Naive thymus-derived CD8-positive, alpha-beta T cell (primary cell): ENCODE measurements at places on chromosomes 11 and 22. TPM values are rescaled to one million over a fixed set of nuclear protein-coding genes. Genes with fewer than 3 reads are reported as not detected.
A peak's percentile ranks its signal among the peaks of the same experiment; 100 is the strongest.

Gene C22orf42
- not detected for total RNA-seq

Gene CCDC116
- 0.34 TPM for total RNA-seq

Gene GLB1L3
- 1.2 TPM for total RNA-seq

Gene TSPAN32
- 171 TPM for total RNA-seq

Gene C11orf86
- total RNA-seq, result not detected

Gene SOX6
- total RNA-seq, result not detected

Gene MADD
- 121 TPM for total RNA-seq

Gene CDKN1C
- total RNA-seq, result 4.4 TPM

Gene OR51M1
- total RNA-seq, result not detected

- H3K27ac ChIP-seq, result no peak within 1 kb of the TSS
- DNase-seq, result no peak
- H3K27me3 ChIP-seq, result no peaks in the 10 kb centered on the region
- no peaks in the 10 kb centered on the region for H3K4me1 ChIP-seq
- H3K36me3 ChIP-seq, result no peaks in the 10 kb centered on the region
- H3K4me3 ChIP-seq, result no peak within 1 kb of the TSS
Observed at GRCh38 chr11:48216510-48216909, at the start of gene OR4B1. Gene OR4B1 (plus strand): TSS chr11:48216810. CDS start chr11:48216810, 0 bp downstream.

- no peak overlapping the region for H3K27ac ChIP-seq
- H3K4me1 ChIP-seq, result no peaks in the 10 kb centered on the region
- no peak for DNase-seq
- H3K27me3 ChIP-seq, result no peaks in the 10 kb centered on the region
- H3K36me3 ChIP-seq, result no peaks in the 10 kb centered on the region
- no peak overlapping the region for H3K4me3 ChIP-seq
Observed at GRCh38 chr22:25007444-25008106, 55.1 kb downstream of the KIAA1671 start.

- H3K4me1 ChIP-seq, result peaks cover 9% of the 10 kb centered on the region
- no peak overlapping the region for H3K4me3 ChIP-seq
- DNase-seq, result no peak
- no peaks in the 10 kb centered on the region for H3K27me3 ChIP-seq
- peak overlapping the region; percentile 12 for H3K27ac ChIP-seq
Observed at GRCh38 chr11:7462706-7463105, 22.6 kb upstream of the OLFML1 start.

DNA sequence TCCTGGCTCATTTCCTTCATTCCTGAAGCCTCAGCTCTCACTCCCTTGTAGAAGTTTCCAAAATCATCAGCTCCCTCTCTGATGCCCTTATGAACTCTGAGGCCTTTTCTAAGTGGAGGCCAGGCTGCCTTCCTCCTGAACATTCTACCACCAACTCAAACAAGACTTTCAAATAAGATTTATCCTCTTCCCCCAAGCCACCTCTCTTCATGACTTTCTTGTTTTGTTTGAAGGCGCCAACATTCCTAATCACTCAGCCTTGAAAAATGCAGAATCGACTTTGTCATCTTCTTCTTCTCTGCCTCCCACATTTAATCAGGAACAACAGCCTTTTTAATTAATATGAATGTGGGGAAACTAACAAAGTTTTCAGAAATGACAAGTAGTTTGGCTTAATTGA is 927.9 kb downstream of the OPCML start:
- H3K36me3 ChIP-seq, result no peaks in the 10 kb centered on the region
- H3K4me1 ChIP-seq, result no peaks in the 10 kb centered on the region
- DNase-seq, result no peak
- peaks cover 15% of the 10 kb centered on the region for H3K27me3 ChIP-seq
- H3K27ac ChIP-seq, result no peak overlapping the region
- H3K4me3 ChIP-seq, result no peak overlapping the region

- no peaks in the 10 kb centered on the region for H3K36me3 ChIP-seq
- H3K27ac ChIP-seq, result no peak overlapping the region
- DNase-seq, result no peak
- H3K4me3 ChIP-seq, result no peak overlapping the region
- peaks cover 57% of the 10 kb centered on the region for H3K27me3 ChIP-seq
Observed at GRCh38 chr11:43545610-43546009, 134.9 kb upstream of the HSD17B12 start.

DNA sequence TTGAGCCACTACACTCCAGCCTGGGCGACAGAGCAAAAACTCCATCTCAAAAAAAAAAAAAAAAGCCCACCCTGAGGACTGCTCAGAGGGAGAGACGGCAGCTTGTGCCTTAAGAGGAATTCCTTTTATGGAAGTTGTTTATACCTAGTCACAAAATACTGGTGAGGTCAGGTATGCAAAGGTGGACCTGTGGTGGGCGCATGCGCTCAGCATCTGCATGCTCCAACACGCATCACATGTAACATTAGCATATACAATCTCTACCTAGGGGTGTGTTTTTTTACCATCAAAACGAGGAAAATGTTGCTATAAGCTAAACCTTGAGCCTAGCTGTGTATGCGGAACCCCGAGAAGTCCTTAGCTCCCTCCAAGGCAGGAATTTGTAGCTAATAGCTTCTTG is 6.8 kb upstream of the SART1 start:
- H3K27ac ChIP-seq, result no peak overlapping the region
- H3K4me1 ChIP-seq, result peaks cover 2% of the 10 kb centered on the region
- no peaks in the 10 kb centered on the region for H3K27me3 ChIP-seq
- no peaks in the 10 kb centered on the region for H3K36me3 ChIP-seq
- no peak for DNase-seq

- H3K27me3 ChIP-seq, result no peaks in the 10 kb centered on the region
- H3K27ac ChIP-seq, result peak overlapping the region; percentile 83
- H3K4me1 ChIP-seq, result peaks cover 37% of the 10 kb centered on the region
Observed at GRCh38 chr11:72719551-72719950, 32.7 kb downstream of the ARAP1 start.

DNA sequence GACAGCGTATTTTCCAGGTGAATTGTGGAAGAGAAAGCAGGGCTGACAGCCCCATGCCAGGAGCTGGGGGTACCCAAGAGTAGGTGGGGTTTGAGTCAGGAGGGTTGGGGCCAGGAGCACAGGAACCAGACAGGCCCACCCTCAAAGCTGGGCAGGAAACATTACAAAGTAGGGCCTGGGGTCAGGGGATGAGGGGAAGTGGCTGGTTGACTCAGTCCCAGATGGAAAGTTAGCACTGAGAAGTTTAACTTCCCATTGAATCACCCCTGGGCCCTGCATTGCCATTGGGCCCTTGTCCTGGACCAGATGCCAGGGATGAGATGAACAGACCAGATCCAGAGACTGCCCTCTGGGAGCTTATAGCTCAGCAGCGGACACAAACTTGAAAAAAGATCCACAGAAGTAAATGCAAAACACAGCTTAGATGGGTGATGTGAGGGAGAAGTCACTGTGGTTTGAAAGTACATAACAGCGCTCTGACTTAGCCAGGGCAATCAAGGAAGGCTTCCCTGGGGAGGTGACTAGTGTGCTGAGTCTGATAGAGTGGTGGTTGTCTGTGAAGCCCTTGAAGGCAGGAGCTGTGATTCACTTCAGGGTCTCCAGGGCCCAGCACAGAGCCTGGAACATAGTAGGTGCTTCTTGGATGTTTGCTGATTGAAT is 2.2 kb downstream of the MAFF start:
- H3K4me3 ChIP-seq, result peak overlapping the region; percentile 72
- peak overlapping the region; percentile 68 for H3K27ac ChIP-seq
- no peak for DNase-seq
- H3K27me3 ChIP-seq, result no peaks in the 10 kb centered on the region
- peaks cover 22% of the 10 kb centered on the region for H3K4me1 ChIP-seq
- peaks cover 1% of the 10 kb centered on the region for H3K36me3 ChIP-seq

- H3K4me1 ChIP-seq, result no peaks in the 10 kb centered on the region
- no peaks in the 10 kb centered on the region for H3K36me3 ChIP-seq
- H3K27me3 ChIP-seq, result peaks cover 18% of the 10 kb centered on the region
- no peak overlapping the region for H3K27ac ChIP-seq
Observed at GRCh38 chr11:6336293-6336692, 16.0 kb upstream of the CAVIN3 start.

DNA sequence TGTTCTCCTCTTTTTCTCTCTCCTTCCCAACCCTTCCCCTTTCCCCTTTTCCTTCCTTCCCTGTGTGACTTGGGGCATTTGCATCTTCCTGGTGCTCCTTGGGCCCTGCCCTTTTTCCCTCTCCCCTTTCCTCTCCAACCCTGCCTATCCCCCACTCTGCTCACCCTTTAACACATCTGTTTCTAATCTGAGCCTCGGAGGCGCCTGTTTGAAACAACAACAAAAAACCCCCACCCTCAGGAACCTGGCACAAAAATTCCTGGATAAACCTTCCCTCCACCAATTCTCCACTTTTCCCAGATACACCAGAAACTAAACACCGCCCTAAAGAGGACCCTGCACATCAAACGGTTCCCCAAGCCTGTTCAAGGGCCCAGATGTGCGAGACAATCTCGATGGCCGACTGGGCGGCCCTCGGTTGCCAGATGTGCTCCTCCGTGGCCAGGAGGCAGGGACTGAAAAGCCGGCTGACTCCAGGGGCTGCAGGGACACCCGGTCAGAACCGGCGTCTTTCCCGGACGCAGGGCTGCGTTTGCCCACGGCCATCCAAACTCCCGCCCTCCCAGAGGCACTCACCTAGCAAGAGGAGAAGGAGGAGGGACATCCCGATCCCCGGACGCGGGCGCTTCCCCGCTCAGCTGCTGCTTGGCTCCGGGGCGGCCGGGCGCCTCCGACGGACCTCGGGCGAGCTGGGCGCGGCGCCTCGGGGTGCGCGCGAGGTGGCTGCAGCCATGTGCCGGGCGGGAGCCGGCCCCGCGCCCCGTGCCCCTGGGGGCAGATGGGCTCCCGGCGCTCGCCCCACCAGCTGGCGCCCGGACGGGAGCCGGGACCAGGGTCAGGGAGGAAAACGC is 486 bp downstream of the CLMP start:
- peak overlapping the region; percentile 68 for H3K4me3 ChIP-seq
- H3K36me3 ChIP-seq, result no peaks in the 10 kb centered on the region
- no peak overlapping the region for H3K27ac ChIP-seq
- peaks cover 27% of the 10 kb centered on the region for H3K4me1 ChIP-seq
- H3K27me3 ChIP-seq, result peaks cover 52% of the 10 kb centered on the region

- H3K27me3 ChIP-seq, result peaks cover 55% of the 10 kb centered on the region
- H3K4me1 ChIP-seq, result peaks cover 10% of the 10 kb centered on the region
- H3K27ac ChIP-seq, result no peak overlapping the region
- H3K4me3 ChIP-seq, result no peak overlapping the region
- DNase-seq, result no peak
Observed at GRCh38 chr11:20597154-20597679, 2.2 kb upstream of the SLC6A5 start.

GRCh38 chr11:119380160-119380826 is 1.2 kb downstream of the USP2 start:
- no peak for DNase-seq
- no peaks in the 10 kb centered on the region for H3K27me3 ChIP-seq
- H3K27ac ChIP-seq, result no peak overlapping the region
- H3K4me1 ChIP-seq, result no peaks in the 10 kb centered on the region
- no peak overlapping the region for H3K4me3 ChIP-seq

DNA sequence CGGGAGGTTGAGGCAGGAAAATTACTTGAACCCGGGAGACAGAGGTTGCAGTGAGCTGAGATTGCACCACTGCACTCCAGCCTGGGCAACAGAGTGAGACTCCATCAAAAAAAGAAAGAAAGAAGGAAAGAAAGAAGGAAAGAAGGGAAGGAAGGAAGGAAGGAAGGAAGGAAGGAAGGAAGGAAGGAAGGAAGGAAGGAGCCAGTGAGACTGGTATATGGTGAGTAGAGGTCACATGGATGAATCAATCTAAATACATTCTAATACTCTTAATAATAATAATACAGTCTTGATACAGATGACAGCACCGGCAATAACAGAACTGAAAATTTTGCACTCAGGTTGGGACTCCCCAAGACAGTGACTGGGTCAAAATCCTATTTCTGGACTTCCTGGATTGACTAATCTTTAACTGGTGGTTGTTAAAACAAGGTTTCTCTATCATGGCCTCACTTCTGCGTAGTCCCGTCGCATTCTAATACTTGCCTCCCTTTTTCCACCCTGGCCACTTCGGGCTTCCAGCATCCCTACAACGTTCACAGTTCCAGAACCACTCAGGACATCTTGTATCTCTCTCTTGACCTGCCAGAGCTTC is 53.5 kb upstream of the EIF3M start:
- DNase-seq, result no peak
- no peak overlapping the region for H3K4me3 ChIP-seq

- H3K4me1 ChIP-seq, result peaks cover 19% of the 10 kb centered on the region
- H3K36me3 ChIP-seq, result no peaks in the 10 kb centered on the region
- DNase-seq, result no peak
- no peaks in the 10 kb centered on the region for H3K27me3 ChIP-seq
- H3K27ac ChIP-seq, result peak overlapping the region; percentile 36
- H3K4me3 ChIP-seq, result no peak overlapping the region
Observed at GRCh38 chr11:64395545-64396078, 36.6 kb downstream of the RPS6KA4 start.

DNA sequence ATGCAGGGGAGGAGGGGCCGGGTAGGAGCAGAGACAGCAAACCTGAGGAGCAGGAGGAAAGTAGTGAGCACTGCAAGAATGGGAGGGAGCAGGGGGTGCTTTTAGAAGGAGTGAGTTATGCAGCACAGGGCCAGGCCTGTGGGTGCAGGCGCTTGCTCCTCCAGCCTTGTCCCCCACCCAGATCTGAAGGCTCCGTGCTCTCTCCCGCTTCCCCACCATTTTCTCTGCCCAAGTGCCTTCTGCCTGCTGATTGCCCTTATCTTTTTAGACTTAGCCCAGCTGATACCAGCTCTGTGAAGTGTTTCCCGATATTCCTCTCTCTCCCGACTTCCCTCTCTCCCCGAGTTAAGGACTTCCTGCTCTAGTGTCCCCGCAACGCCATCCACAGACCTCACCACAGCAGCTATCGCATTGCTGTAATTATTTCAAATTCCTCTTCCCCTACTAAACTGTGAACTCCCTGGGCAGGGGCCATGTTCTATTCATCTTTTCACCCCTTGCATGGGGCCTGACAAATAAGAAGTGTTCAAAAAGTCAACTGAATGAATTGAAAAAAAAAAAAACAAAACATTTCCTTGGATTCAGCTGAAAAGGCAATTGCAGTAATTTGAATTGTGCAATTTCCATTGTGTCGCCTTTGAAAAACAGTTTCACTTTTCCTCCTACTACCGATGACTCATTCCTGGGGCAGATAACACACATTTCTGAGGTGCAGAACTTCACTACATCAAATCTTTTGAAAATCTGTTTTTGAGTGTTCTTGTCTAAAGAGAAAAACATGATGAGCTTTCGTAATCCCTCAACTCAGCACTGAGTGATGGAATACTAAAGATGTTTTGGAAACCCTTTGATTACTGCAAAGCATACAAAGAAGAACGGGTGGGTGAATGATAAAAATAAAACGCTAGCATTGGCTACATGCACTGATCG is 69.7 kb upstream of the BMAL1 start:
- H3K36me3 ChIP-seq, result no peaks in the 10 kb centered on the region
- no peak for DNase-seq
- peak overlapping the region; percentile 74 for H3K4me3 ChIP-seq
- peak overlapping the region; percentile 5 for H3K27ac ChIP-seq
- H3K27me3 ChIP-seq, result no peaks in the 10 kb centered on the region
- peaks cover 13% of the 10 kb centered on the region for H3K4me1 ChIP-seq
